ENCODE measurements at places on chromosomes 11 and 22.

DNA sequence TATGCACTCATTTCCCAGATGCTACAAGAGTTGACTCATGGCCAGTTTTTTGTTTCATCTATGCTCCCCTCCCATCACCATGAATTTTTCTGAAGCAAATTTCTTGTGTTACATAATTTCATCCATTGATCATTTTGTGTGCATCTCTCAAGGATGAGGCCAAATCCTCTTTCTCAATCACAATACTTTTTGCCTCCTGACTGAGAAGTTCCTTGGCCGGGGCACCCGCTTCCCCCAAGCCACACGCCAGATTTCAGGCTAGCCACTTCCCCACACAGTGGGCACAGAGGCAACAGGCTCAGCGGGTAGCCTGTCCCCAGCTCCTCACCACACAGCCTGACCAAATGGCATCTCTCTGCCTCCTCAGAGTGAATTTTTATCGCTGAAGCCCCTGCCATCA, 9.8 kb upstream of the DSCAML1 start:
- no peak for DNase-seq

- DNase-seq: no peak
Observed at GRCh38 chr11:7060868-7061267, 27.9 kb upstream of the RBMXL2 start.

GRCh38 chr22:22942511-22943329, 55.1 kb downstream of the IGLL5 start:
- peak; percentile 11 for DNase-seq

GRCh38 chr11:37459456-37459855, 861.4 kb upstream of the RAG2 start:
- no peak for DNase-seq

- DNase-seq: no peak
Observed at GRCh38 chr11:15166204-15166603, 51.5 kb downstream of the INSC start.

DNA sequence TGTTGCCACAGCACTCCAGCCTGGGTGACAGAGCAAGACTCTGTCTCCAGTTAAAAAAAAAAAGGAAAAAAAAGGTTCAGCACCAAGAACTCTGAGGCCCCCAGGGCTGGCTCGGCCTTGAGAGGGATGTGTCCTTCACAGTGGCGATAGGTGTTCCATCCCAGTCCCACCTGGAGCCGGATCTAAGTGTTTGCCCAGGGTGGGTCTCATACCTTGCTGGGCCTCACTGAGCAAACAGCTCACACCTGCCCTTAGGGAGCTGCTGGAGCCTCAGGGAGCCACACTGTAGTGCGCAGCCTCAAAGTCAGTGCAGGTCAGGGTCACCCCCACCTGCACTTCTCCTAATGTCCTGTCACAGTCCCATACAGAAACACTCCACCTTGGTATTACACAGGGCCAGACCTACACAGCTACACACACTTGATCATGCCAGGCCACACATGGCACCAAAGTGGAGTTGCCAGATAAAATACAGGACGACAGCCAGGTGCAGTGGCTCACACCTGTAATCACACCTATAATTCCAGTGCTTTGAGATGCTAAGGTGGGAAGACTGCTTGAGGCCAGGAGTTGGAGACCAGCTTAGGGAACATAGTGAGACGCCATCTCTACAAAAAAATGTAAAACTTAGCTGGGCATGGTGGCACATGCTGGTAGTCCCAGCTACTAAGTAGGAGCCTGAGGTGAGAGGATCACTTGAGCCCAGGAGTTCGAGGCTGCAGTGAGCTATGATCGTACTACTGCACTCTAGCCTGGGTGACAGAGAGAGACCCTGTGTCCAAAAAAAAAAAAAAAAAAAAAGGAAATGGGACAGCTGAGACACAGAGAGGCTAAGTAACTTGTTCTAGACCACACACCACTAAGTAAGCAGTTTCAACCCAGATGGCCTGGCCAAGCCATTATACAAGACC, 7.3 kb downstream of the STARD10 start:
- no peak for DNase-seq

DNA sequence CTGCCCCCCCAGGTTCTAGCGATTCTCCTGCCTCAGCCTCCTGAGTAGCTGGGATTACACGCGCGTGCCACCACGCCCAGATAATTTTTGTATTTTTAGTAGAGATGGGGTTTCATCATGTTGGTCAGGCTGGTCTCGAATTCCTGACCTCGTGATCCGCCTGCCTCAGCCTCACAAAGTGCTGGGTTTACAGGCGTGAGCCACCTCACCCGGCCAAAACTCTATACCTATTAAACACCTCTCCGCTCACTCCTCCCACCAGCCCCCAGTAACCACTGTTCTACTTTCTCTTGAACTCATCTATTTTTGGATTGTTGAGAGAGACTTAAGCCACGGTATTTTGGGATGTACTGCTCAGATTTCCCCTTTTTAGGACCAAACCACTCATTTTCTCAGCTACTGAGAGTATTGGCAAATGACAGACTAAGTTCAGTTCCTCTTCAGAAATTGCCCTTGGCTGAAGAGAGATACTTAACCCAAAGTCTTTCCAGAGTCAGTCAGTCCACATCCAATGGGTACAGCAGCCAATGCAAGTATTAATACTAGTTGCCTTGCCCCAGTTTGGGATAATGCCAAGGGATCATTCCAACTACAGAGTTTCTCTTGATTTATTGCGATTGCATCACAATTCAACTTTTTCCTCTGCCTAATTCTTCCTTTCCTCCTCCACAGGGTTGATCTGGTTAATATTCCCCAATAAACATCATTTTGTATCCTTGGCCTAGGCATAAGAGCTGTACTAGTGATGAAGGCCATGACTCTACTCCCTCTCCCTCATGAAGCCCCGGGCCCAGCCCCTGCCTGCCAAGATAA, 36.8 kb upstream of the CSTF3 start:
- DNase-seq: no peak

GRCh38 chr22:33209930-33210784, 152.0 kb upstream of the SYN3 start:
- DNase-seq: peak; percentile 21

DNA sequence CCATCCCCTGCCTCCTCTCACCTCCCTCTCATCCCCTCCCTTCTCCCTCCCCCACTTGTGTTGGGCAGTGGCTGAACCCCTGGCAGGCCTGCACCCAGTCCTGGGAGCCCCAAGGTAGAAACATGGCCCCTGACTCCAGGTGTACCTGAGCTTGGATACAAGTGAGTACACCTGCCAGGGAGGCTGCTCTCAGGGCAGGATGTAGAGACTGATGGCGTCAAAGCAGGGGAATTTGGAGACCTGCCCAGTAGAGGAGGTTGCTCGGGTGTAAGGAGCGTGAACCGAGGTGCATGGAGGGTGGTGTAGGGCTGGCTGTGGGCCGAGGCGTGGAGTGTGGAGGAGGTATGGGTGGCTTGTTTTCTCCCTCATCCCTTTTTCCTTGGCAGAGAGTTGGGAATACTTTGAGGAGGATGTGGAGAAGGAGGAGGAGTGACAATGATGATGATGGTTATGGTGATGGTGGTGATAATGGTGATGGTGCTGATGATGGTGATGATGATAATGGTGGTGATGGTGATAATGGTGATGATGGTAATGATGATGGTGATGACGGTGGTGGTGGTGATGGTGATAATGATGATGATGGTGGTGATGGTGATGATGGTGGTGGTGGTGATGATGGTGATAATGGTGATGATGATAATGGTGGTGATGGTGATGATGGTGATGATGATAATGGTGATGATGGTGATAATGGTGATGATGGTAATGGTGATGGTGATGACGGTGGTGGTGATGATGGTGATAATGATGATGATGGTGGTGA, 12.3 kb downstream of the MRGPRG start:
- no peak for DNase-seq

- no peak for DNase-seq
Observed at GRCh38 chr11:96199563-96200025, 143.4 kb downstream of the MAML2 start.

GRCh38 chr11:9039198-9039597, 35.4 kb upstream of the NRIP3 start:
- peak; percentile 69 for DNase-seq

GRCh38 chr22:49070501-49070900, 757.2 kb downstream of the BRD1 start:
- DNase-seq: no peak

GRCh38 chr11:76228071-76228874, 22.0 kb upstream of the WNT11 start:
- no peak for DNase-seq

All from RCC 7860 (cell line).